ENCODE measurements at places on chromosomes 6 and 20.

DNA sequence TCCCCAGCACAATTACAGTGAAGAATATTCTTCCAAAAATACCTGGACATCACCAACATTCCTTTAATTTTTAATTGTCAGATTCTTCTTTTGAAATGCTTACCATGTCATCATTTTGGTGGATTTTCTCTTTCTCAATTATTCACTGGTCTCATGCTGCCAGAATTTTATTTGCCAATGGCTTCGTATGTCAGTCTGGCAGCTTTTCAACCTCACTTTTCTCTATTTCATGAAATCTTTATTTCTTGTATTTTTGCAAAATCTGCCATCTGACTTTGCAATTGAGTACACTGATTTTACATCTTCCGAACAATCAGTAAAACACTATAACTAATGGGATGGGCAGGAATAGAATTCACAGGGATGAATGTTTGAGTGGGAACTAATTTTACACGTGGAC is 84.1 kb downstream of the BTBD9 start:
- DNase-seq, result no peak

DNA sequence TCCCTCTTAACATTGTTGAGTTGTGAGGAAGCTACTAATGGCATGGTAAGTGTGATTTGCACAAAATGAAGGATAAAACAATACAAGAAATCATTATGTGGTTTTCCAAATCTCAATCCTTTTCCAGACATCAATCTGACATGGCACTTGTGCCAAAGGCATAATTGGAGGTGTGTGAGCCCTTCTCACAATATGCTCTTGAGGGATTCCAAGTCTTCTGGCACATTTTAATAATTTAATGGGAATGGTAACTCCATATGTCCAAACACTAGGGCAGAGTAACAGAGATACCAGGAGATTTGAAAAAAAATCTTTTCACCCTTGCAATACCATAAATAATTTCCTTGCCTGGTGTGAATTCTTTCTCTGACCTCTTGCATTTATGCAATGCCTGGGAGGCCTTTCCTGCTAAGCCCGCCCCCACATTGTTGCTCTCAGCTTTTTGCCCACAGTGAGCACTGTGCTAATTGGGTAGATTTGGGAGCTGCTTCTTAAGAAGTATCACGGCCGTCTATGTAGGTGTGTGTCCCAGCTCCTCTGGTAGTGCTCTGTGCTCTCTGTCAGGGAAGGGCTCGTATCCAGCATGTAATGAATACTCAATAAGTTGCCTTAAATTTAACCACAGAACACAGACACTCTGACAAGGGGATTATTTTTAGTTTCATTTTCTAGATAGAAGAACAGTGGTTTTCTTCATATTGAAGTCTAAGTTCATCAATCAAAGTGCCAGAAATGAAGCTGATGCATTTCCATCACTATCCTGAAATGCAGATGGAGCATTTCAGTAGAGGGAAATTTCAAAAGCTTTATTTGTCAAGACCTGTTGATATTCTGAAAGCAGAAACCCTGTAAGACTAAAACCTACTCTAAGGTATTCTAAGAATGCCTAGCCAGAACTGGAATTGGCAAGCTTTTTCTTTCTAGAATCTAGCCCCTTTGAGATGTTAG is 54.4 kb upstream of the CEP85L start:
- no peak for DNase-seq

DNA sequence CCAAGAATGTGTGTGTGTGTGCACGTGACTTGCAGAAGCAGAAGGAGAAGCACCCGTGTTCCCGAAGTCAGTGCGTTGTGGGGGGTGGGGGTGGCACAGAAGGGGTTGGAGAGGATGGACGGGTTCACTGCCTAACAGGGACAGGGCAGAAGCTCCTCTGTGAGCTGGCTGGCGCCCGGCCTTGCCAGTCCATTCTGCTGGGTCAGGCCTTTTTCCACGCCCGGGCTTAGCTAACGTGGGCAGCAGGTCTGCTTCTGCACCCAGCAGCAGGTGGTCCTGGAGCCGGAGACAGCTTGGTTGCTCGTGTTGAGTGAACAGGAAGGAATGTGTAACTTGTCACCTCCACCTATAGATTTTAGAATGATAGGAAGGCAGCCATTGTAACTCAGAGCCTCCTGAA is 374.4 kb downstream of the CDH4 start:
- no peak for DNase-seq

DNA sequence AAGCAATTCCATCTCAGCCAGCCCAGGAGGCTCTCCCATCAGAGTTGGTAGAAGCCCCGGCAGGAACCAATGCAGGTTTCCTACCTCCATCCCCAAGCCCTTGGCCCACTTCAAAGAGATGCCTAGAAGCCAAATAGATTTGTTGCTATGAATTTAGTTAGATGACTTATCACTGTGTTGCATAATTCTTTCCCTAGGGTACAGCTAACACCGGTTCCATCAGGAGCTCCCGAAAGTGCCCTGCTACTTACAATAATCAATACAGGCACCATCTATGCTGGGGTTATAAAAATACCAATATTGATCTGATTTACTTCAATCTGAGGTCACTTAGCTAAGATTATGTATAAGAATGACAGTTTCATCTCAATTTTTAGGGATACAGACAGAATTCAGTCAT is 113.0 kb downstream of the MAP7 start:
- DNase-seq, result no peak

DNA sequence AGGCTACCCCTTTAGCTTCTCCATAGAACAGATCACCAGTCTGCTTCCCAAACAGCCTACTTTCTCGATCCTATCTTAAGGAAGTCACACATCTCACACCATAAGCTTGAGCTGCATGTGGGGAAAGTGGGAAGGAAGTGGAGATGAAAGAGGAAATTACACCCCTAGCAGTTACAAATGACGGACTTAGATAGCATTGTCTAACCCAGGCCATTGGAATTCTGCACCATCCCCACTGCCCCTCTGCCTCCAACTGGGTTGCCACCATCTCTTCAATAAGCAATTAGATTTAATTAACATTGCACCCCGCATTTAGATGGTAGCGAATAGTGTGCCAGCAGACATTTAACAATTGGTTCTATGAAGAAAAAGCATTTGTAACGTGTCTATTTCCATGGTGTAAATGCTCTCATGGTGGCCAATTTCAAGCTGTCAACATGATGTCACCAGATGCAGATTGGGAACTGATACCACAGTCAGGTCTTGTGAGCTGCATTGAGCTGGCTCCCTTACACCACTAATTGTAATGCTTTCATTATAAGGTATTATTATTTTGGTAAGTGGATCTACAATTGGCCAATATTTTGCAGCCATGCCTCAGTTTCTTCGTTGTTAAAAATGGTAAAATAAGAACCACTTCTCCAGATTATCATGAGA is 124.7 kb downstream of the CD24 start:
- DNase-seq, result no peak

DNA sequence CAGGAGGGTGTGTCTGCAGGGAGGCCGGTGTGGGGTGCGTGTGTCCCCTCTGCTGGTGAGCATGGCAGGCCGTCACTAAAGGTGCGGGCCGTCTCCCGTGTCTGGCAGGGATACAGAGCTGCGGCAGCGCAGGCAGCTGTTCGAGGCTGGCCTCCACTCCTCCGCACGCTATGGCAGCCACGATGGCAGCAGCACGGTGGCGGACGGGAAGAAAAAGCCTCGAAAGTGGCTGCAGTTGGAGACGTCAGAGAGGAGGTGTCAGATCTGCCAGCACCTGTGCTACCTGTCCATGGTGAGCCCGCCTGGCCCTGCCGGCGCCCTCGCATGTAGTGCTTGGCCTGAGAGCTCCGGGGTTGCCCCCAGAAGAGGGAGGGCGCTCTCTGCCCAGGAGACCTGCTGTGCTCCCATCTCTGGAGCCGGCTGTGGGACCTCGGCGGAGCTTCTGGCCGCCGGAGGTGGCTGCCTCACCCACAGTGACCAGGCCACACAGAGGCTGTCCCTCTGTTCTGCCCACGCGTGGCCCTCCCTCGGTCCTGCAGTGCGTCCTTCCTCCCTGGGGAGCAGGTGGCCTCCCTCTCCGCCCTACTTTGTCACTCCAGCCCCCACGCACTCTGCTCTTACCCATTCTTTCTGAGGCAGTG is 149.6 kb downstream of the DTNBP1 start:
- no peak for DNase-seq

- DNase-seq, result no peak
These were observed 481.1 kb upstream of the MAN1A1 start for GRCh38 chr6:119830494-119831295.

- DNase-seq, result no peak
These were observed 533.9 kb downstream of the RFPL4B start for GRCh38 chr6:112881027-112881426.

- peak; percentile 82 for DNase-seq
These were observed 41.9 kb upstream of the NOL4L start for GRCh38 chr20:32626859-32627636.

- no peak for DNase-seq
These were observed 156.5 kb downstream of the TTLL2 start for GRCh38 chr6:167481307-167481926.

- peak; percentile 68 for DNase-seq
These were observed 526.6 kb upstream of the MARCKS start for GRCh38 chr6:113330636-113330946.

DNA sequence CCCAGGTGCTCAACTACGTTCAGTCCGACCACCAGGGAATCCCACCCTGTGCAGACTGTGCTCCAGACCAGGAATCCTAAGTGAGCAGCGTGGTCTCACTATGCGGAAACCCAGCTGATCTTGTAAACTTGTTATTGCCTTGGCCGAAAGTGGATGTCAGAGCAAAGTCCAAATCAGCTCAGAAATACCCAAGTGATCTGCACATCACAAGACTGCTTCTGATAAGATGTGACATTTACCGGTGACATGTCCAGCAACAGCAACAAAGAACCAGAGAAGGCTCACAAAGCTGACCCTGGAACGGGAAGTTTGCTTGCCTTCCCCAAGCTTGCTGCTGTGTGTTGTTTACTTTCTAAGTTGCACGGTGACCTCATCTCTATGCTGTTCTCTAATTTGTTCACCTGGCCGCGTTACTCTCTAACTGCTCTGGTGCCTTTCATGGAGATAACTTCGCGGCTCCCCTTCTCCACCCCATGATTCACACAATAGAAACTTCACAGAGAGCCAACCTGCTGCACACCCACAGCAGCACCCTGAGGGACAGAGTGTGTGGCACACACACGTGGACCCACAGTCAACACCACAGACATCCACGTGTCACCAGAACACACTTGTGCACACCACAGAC is 1.7 kb downstream of the BNIP5 start:
- DNase-seq, result no peak

DNA sequence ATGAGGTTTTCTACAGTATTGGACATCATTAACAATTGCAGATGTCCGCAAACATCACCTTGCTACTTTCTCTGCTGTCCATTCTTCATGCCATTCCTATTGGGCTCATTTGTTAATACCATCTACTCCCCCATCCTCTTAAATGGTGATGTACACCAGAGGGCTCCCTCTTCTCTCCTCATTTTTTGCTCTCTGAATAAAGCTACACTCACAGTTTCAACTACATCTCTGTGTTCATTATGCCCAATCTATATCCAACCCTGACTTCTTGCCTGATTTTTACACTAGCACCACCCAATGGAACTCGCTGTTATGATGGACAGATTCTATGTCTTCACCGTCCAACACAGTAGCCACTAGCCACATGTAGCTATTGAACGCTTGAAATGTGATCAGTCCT is 288.1 kb upstream of the ID4 start:
- no peak for DNase-seq

DNA sequence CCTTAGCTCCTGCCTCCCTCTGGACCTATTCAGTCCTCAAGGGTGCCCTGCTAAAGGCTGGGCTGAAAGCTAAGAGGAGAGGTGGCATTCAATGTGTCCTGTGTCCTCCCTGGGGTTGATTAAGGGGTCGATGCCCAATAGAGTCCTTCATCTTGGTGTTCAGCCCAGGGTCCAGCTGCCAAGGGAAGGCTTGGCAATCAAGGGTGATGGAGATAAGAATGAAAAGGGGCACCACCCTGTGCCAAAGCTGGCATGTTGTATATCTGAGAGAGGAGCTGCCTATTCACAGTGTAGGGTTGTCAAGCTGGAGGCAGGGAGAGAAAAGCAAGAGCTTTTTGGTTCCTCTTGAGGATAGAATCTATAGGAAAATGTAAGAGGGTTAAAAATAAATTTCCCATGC is 12.3 kb downstream of the C20orf173 start:
- DNase-seq, result no peak

DNA sequence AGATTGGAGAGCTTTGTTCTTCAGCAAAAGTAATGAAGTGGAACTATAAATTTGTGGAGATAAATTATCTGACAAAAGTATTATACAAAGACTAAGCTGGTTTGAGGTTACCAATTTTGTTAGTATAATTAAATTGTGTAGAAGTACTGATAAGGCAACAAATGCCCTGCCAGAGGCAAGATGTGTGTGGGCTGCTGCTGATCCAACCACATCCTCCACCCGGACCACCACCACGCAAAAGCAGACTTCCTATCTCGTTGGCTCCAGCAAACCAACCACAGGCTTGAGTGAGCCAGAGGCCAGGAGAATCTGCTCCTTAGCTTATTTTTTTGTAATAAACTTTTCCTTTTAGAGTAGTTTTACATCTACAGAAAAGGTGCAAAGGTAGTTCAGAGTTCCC is 1.1 kb upstream of the MYLK4 start:
- no peak for DNase-seq

DNA sequence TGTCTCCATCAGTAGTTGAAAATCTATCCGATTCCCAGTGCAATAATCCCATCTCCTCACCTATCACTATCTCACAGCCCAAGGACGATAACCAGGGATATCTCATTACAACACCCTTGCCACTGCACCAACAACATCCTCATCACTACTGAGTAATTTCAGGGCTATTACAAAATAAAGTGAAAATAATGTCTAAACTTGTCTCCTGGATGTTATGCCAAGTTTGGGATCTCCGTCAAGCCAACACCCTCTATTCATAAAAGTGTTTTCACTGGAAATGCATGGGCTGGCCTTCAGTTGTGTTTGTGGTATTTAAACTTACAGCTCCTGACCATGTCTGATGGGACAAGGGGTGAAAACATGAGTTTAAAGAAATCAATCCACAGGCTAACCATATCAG is 42.0 kb upstream of the STMND1 start:
- no peak for DNase-seq

DNA sequence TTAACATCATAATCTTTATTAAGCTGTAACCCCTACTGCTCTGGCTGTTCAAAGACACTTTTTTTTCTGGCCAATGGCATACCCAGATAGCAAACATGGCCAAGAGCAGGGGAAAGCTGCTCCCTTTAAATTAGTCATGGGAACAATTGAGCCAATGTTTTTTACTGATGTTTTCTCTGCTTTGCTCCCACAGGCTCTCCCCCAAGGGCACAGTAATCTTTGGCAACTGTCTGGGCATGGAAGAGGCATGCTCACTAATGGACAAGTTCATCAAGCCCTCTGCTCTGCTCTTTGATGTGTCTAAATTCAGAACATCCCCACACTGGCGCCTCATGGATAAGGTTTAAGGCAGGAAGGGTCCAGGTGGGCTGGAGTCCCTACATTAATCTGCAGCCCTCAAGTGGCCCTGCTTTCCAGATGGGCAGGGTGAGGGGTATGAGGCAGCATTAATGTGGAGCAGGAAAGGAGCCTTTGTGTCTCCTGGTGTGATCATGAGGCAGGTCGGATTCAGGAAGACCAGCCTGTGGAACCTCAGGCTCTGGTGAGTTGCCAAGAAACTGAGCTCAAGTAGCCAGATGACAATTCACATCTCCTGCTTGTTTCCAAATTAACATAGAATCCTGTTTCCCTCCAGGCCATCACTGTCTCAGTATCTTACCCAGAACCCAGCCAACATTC is 227.0 kb upstream of the CST7 start:
- DNase-seq, result no peak

- DNase-seq, result no peak
These were observed 39.1 kb downstream of the EPB41L2 start for GRCh38 chr6:131023834-131024504.

- no peak for DNase-seq
These were observed 28.6 kb downstream of the MBOAT1 start for GRCh38 chr6:20183706-20184105.

All from NCI-H774 (cell line).